ENCODE measurements at places on chromosomes 3 and 15.

GRCh38 chr3:51955893-51956770 lies 951 bp downstream of the GPR62 start:
- peak; percentile 68 for DNase-seq

- DNase-seq: no peak
These were observed 262.1 kb downstream of the LPP start for GRCh38 chr3:188416041-188416440.

GRCh38 chr15:47332481-47332880 lies 384.8 kb upstream of the SEMA6D start:
- DNase-seq: no peak

DNA sequence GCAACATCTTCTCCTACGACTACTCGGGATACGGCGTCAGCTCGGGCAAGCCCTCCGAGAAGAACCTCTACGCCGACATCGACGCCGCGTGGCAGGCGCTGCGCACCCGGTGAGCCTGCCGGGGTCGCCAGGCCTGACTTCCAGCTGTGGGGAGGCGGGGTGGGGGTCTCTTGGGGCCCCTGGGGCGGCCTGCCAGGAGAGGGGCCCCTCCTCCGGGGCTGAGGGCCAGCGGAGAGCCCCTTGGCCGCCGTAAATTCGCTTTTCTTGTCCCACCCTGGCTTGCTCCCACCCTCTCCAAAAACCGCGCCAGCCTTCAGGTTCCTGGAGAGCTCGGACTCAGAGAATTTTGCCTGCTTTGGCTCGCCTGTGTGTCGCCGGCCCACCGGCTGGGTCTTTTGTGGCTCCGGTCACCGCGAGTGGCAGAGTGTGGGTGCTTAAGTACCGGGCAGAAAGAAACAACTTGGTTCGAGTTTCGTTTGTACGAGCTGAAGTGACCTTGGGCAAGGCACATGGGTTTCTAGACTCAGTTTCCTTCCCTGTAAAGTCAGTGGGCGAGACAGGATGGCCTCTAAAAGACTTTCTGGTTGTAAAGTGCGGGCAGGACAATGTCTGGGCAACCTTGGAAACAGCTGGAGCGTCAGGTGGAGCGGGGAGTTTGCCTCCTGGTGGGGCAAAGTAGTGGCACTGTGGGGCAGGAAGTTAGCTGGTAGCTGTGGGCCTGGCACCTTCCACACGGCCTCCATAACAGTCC lies 976 bp downstream of the ABHD17C start:
- DNase-seq: peak; percentile 39

DNA sequence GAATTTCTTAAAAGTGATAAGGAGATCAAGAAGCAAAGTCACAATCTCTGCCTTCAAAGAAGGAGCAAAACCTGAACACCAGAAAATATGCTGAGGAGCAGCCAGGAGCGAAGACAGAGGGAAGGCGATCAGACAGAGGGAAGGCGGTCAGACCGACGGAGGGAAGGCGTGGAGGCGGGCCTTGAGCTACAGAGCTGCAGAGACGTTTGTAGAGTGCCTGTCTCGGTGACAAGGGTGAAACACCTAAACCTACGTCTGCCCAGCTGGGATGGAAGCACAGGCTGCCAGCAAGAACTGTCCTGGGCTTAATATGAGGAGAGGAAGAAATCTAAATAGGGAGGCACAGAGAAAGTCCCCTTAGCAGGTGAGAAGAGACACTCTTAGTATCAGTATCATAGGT lies 476.0 kb downstream of the OCA2 start:
- no peak for DNase-seq

DNA sequence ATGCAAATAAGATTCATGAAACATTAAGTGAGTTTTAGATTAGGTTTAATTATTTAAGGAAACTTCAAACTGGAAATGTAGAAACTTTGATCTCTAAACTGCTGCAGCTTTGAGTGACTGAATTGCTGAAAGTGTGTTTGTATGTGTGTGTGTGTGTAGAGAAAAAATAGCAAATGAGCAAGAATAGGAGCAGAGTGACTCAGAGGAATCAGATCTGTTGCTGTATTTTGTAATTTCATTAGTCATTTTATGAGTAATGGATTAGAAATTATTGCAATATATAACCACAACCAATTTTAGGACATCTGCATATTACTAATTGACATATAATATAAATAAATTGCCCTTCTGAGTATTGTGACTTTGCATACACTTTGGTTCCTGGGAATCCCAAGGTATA lies 52.8 kb upstream of the SLC9A9 start:
- DNase-seq: peak; percentile 69

DNA sequence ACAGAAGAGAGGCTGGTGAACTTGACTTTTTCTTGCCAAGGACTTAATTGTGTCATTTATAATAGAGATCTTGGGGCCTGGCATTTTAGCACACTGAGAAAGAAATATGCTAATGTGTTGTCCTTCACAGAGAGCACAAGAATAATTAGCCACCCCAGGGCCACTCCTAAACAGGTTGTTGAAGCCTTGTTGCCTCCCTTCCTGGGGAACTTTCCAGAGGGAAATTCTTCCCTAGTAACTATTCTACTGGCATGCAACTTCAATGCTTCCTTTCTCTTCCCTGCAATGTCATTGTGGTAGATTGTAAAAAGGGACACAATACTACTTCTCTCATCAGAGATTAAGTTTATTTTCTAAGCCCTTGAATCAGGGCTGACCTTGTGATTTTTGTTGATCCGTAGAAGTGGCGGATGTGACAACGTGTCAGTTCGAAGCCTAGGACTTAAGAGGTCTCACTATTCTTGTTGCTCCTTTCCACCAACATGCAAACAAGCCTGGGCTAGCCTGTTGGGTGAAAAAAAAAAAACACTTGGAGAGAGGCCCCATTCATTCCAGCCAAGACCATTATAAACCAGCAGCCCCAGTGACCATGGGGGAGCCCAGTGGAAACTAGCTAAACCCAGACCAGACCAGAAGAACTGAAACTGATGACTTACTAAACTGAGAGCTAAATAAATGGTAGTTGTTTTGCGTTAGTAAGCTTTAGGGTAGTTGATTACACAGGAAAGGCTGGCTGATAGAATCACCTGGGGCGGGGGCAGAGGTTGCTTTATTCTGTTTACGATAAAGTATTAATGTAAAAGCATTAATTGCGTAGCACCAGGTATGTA lies 287.2 kb downstream of the SHQ1 start:
- DNase-seq: no peak

DNA sequence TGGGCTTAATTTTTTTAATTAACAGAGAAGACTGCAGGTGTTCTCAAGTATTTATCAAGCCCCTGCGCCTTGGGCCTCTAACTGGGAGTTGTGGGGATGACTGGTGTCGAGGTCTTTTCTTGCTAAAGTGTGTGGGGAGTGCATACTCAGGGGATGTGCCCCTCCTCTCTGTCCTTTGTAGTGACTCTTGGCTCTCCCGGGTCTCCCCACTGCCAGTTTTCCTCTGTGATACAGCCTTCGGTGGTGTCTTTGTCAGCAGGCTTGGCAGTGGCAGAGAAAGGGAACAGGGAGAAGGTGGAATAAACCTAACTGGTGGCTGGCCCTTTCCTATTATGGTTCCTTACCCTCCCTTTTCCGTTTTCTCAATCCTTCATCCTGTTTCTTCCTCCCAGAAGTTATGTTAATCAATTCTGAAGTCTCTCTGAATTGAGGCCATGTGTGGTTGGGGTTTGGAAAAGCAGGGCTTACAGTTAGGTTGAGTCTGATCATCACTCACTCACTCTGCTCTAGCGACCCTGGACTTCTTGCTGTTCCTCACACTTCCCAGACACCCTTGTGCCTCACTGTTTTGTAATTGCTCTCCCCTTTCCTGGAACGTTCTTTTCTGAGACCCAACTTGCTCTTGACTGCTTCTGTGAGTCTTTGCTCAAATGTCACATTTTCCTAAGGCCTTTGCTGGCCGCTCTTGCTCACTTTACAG lies 158.1 kb downstream of the PTPRG start:
- no peak for DNase-seq

- DNase-seq: no peak
These were observed 108.1 kb downstream of the ROBO2 start for GRCh38 chr3:77147836-77148578.

- no peak for DNase-seq
These were observed 171.8 kb upstream of the WNT5A start for GRCh38 chr3:55658690-55659562.

- DNase-seq: no peak
These were observed 36.0 kb downstream of the BDH1 start for GRCh38 chr3:197519801-197520211.

DNA sequence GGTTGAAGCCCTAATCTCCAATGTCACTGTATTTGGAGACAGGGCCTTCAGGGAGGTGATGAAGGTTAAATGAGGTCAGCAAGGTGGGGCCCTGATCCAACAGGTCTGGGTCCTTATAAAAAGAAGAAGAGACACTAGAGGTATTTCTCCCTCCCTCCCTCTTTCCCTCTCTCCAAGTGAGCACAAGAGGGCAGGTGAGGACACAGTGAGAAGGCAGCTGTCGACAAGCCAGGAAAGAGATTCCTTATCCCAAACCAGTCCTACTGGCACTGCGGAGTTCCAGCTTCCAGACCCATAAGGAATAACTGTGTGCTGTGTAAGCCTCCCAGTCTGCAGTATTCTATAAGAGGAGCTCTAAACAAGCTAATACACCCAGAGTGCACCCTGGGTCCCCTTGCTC lies 134.7 kb downstream of the ADAMTS17 start:
- DNase-seq: no peak

DNA sequence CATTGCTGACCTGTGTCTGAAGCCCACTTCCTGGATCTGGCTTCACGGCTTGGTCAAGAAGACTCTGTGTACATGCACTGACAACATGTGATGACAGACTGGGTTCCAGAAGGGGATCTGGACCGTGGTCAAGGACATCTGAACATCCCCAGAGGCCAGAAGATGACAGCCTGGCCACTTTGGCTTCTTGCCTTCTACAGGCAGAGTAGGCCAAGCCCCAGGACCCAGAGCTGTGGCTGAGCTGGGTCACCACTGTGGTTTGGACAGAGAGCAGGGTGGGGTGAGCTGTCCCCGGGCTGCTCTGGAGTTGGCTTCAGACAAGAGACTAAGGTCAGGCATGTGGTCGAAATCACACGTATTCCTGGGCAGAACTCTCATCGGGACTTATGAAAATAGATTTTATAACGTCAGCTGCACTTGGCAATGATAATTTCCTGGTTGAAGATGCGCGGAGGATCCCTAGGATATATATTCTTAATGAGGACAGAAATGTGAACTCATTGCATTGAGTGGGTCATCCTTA lies 114.1 kb upstream of the FRMD4B start:
- no peak for DNase-seq

GRCh38 chr3:181899702-181900101 lies 188.0 kb downstream of the SOX2 start:
- DNase-seq: no peak

- DNase-seq: no peak
These were observed 436.9 kb downstream of the FOXP1 start for GRCh38 chr3:71146673-71147072.

DNA sequence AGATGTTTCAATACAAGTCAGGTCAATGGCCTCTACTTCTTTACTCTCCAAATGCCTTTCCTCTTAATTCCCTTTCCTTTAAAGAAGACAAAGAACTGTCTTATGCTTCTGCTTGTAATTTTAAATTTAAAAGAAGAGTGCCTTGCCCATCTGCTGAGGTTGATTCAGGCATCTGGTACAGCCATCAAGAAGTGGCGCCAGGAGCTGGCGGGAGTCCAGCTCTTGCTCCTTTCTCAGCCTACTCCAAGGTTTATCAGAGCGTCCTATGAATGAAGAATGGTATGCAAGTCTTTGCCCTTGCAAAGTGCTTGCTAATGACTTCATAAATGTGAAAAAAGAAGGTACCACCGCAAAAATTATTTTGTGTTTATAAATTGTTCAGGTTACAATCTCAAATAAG lies 294.6 kb upstream of the TGFBR2 start:
- no peak for DNase-seq

GRCh38 chr15:47787875-47788274 lies 70.6 kb downstream of the SEMA6D start:
- DNase-seq: no peak

DNA sequence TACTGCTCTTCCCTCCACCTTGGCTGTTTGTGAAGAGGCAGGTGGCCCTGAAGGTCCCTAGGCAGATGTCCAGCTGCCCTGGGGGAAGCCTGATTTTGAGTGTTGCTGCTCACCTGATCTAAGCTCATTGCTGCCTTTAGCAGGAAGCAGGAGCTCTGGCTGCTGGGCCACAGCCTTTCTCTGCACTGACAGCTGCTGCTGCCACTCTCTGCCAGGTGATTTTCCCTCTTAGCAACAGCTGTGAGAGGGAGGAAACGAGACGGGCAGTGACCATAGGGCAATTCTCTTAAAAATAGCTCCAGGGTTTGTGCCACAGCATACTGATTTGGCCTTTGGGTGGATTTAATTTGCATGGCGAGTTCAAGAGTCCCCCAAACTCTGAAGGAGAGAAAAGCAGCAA lies 415.8 kb upstream of the SEMA6D start:
- DNase-seq: no peak

DNA sequence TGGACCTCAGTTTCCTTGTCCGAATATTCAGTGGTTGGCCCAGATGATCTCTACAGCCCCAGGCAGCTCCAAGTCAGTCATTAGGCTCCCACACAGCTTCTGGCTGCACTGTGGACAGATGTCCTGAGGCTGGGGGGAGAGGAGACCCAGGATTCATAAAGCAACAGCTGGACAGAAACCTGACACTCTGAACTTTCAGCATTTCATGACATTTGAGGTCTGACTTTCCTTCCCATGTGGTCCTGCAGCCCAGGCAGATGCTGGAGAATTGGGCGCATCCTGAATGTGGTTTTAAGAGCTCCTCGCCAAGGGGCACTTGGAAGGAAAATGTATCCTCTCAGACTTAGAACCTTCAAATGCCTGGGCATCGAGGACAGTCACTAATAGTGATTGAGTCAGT lies 307.6 kb upstream of the LRRFIP2 start:
- DNase-seq: no peak

- DNase-seq: no peak
These were observed 23.9 kb upstream of the CTNNB1 start for GRCh38 chr3:41175365-41175764.

DNA sequence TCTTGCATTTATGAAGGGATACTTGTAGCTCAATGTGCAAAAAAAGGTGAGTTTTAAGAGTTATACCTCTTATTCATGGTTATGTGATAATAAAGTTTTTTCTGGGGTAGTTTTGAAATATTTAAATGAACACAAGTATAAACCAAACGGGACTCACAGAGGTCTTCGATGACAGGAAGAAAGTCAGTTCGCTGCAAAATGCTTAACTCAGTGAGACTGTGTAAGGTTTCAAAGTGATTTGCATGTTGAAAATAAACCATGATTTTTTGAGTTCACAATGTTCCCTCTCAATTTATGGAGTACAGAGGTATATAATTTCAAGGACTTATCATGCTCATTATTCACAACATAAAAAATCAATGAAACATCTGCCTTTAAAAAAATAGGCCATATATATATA lies 36.3 kb upstream of the MYH15 start:
- no peak for DNase-seq

GRCh38 chr15:94234300-94234699 lies 2.9 kb downstream of the MCTP2 start:
- DNase-seq: no peak

- no peak for DNase-seq
These were observed 63.6 kb downstream of the CLDN1 start for GRCh38 chr3:190258634-190259033.

DNA sequence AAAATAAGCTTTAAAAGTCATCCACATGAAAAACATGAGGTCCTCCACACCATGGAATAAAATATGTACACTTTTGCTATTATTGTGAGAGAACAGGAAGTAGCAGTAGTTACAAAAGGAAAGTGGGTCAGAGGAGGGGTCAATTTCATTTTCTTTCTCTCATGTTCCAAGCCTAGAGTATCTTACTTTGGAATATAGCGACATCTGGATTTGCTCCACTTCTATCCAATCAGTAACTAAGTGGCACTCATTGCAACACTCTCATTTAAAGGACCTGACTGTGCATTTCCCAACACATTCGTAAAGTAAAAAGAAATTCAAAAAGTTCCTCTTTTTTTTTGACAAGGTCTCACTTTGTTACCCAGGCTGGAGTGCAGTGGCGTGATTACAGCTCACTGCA lies 637.3 kb downstream of the TUSC7 start:
- DNase-seq: no peak

Measured in GM03348 (cell line).